ENCODE measurements at places on chromosomes 7 and 10. TPM values are rescaled to one million over a fixed set of nuclear protein-coding genes. Genes with fewer than 3 reads are reported as not detected.
A peak's percentile ranks its signal among the peaks of the same experiment; 100 is the strongest.

SORCS3 gene
- 0.25 TPM for total RNA-seq

CDK1 gene
- 10.8 TPM for total RNA-seq

EPC1 gene
- 54.5 TPM for total RNA-seq

ACTA2 gene
- total RNA-seq = 1,162 TPM

OR2A5 gene
- total RNA-seq = not detected

GIMAP6 gene
- total RNA-seq = 21.4 TPM

- no peak overlapping the region for H3K4me3 ChIP-seq
- no peaks in the 10 kb centered on the region for H3K4me1 ChIP-seq
- no peak overlapping the region for H3K27ac ChIP-seq
- H3K36me3 ChIP-seq = no peaks in the 10 kb centered on the region
- H3K27me3 ChIP-seq = no peaks in the 10 kb centered on the region
Observed at GRCh38 chr7:93427107-93427506, 147.4 kb downstream of the CALCR start.

DNA sequence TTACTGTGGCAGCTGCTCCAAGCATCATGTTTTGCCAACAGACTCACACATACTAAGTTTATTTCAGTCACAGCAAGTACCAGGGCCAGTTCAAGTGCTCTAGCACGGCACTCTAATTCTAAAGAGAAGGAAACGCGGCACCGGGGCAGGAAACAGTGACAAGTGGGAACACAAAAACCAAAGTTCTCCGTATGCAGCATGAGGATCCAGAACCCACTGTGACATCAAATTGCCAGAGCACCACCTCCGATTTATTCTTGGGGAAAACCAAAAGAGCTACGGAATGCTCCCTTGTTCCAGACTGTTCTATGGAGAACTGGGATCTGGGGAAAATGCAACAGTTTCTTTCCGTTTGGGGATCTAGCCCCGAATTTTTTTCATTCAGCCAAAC is 448 bp upstream of the PTER start:
- H3K27ac ChIP-seq = peak overlapping the region; percentile 66
- peak overlapping the region; percentile 77 for H3K4me3 ChIP-seq
- no peaks in the 10 kb centered on the region for H3K27me3 ChIP-seq
- peaks cover 26% of the 10 kb centered on the region for H3K4me1 ChIP-seq
- DNase-seq = no peak

GRCh38 chr10:86443069-86443468 is 76.5 kb upstream of the GRID1 start:
- no peak overlapping the region for H3K27ac ChIP-seq
- H3K36me3 ChIP-seq = peaks cover 26% of the 10 kb centered on the region
- no peaks in the 10 kb centered on the region for H3K27me3 ChIP-seq
- H3K4me1 ChIP-seq = no peaks in the 10 kb centered on the region

- peaks cover 5% of the 10 kb centered on the region for H3K4me1 ChIP-seq
- no peaks in the 10 kb centered on the region for H3K36me3 ChIP-seq
- no peaks in the 10 kb centered on the region for H3K27me3 ChIP-seq
- no peak overlapping the region for H3K4me3 ChIP-seq
Observed at GRCh38 chr7:112572669-112573301, 92.0 kb downstream of the LSMEM1 start.

DNA sequence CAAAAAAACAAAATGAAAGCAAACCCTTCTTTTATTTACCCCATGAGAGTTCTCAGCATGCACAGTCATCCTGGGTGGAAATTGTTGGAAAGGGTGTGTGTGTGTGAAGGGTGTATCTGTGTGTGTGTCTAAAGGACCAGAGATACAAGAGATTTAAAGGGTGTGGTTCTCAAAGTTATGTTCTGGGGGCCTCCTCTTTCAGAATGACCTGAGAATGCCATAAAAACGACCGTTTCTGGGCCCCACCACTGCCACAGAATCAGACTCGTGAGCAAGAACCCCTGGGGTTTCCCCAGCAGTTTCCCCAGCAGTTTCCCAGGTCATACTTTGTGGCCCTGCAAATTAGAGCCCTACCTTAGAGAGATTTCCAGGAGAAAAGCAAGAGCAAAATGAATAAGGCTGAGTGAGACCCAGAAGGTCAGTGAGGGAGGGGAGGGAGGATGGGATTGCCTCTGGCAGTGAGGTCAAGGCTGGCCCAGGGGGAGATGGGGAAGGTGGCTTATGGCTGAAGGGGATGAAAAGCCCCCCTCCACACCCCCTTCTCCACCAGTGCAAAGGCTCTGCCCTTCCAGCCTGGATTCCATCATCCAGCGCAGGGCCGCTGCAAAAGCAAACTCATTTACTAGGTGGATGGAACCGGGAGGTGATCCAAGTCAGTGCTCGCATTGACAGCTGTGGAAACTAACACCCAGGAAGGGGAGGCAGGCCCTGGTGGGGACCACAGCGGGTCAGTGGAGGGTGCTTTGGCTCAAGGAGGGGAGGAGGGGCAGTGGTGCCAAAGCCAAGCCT is 10.2 kb downstream of the PYROXD2 start:
- DNase-seq = no peak
- no peak overlapping the region for H3K4me3 ChIP-seq
- H3K27me3 ChIP-seq = no peaks in the 10 kb centered on the region
- peaks cover 23% of the 10 kb centered on the region for H3K4me1 ChIP-seq
- peak overlapping the region; percentile 63 for H3K27ac ChIP-seq
- no peaks in the 10 kb centered on the region for H3K36me3 ChIP-seq

DNA sequence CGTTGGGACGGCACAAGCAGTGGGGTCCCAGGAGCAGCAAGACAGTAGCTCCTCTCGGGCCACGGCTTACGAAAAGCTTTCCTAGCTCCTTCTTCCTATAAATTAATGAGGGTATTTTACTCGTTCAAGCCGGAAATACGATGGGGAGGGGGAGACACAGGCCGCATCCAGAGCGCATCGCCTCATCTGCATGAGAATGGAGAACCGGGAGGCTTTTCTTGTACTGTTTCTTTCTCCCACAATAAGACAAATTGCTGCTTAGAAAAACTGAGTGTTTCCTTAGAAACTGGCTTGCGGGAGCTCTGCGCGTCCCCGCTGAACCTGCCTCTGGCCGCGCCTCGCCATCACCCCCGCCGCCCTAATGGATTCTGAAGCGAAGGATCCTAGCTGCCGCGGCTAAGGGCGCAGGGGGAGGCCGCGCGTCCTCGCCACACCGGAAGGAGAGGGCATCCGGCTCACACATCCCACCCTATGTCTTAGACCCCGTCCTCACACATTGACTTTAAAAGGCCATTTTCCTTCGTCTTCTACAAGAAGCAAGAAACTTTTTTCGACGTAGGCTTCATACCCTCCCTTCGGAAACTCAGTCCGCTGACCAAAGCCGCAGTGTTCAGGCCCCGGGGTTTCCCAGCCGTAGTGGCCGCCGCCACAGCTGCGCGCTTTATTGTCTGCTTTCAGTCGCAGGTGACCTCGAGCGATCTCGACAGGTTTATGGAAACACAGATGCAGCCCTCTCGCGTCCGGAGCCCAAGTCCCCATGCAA is 8.8 kb downstream of the NXPH1 start:
- no peaks in the 10 kb centered on the region for H3K4me1 ChIP-seq
- DNase-seq = no peak
- H3K4me3 ChIP-seq = no peak overlapping the region
- peaks cover 11% of the 10 kb centered on the region for H3K27me3 ChIP-seq

DNA sequence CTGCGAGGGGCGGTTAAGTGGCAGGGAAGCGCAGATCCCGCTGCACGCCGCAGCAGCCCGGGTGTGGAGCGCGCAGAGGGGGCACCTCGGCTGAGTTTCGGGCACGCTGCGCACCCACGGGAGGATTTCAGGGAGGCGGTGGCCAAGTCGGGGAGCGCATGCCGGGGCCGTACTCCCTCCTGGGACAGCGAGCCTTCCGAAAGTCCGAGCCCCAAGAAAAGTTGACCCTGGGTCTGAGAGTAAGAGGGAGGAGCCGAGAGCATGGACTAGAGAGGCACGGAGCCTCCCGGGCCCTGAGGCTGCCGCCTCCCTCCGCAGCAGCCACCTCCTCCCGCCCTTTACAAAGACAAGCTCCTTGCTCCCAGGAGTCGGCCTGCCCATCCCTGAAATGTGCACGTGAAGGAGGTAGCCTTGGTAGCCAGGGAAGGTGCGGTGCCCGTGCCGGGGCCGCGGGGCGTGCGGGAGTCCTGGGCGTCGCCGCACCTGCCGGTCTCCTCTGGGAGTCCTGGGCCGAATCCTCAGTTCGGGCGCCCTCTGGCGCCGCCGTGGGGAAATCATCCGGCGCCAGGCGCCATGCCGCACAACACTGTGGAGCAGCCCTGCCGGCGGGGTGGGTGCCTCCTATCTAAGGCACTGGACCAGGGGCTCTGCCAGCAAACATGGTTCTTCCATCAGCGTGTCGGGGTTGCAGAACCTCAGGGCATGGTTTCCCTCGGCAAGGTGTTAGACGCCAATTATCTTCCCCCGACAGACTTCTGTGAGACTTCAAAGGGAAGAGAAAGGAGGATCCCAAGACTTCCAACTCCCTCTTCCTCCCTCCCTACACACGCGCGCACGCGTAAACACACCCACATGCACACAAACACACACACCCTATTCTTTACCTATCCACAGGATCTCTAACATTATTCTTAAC is 104.0 kb downstream of the TRIL start:
- H3K4me3 ChIP-seq = peak overlapping the region; percentile 56
- no peaks in the 10 kb centered on the region for H3K36me3 ChIP-seq
- no peak overlapping the region for H3K27ac ChIP-seq
- peaks cover 8% of the 10 kb centered on the region for H3K4me1 ChIP-seq
- H3K27me3 ChIP-seq = no peaks in the 10 kb centered on the region

DNA sequence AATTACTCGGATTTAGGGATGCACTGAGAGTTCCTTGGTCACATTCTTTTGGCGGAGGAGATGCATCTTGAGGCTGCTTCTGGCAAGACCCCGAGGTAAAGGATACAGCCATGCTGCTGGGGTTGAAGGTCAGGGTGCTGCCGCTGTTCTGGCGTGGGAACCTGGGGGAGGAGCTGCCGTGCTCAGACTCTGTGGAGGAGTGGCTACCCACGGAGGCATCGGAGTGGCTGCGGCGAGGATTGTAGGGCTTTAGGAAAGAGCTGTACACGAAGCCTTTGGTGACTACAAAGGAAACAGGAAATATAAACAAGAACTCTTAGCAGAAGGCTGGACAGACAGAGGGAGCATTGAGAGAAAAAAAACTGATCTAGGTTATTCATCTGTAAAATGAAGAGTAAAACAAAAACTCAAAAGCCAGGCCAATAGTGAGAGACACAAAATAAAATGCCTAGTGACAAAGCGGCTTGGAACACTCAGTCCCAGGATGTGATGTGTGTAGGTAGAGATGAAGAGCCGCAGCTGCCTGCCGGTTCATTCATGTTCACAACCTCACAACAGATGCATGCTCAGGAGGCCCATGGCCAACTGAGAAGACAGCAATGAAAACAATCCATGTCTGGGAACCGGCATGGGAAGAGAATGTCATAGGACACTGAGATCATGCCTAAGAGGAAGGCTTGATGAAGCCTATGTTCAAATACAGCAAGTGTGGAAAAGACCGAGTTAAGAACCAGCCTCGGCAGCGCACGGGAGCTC is 97.8 kb downstream of the ABCC2 start:
- H3K4me3 ChIP-seq = no peak overlapping the region
- H3K27me3 ChIP-seq = no peaks in the 10 kb centered on the region
- no peak for DNase-seq
- H3K27ac ChIP-seq = no peak overlapping the region
- peaks cover 92% of the 10 kb centered on the region for H3K36me3 ChIP-seq

- no peak overlapping the region for H3K4me3 ChIP-seq
- H3K36me3 ChIP-seq = no peaks in the 10 kb centered on the region
- H3K4me1 ChIP-seq = peaks cover 42% of the 10 kb centered on the region
- H3K27ac ChIP-seq = peak overlapping the region; percentile 66
- H3K27me3 ChIP-seq = no peaks in the 10 kb centered on the region
- no peak for DNase-seq
Observed at GRCh38 chr10:126062131-126063032, 166.0 kb downstream of the FANK1 start.

DNA sequence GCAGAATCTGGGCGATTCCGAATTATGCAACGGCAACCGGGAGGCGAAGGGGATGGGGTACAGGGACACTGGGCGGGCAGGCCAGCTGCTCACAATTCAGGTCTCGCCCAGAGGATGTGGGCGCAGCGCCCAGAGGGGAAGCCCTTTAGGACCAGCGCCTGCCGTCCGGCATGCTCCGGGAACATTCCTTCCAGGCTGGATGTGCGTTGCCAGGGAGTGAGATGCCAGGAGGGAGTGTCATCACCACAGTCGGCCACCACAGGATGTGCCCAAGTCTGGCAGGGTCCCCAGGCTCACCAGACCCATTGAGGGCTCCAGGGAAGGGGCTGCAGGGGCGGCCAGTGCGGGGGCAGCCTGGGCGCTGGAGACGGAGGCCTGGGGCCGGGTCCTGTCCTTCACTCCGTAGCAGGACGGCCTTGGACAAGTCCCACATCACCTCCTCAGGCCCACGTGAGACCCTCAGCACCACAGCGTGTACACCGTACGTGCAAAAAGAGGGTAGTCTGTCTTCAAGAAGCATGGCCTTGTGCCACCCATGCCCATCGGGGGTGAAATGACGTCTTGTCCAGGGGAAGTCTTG is 63.9 kb downstream of the FOXL3 start:
- H3K4me3 ChIP-seq = no peak overlapping the region
- H3K27me3 ChIP-seq = no peaks in the 10 kb centered on the region
- DNase-seq = no peak
- no peaks in the 10 kb centered on the region for H3K36me3 ChIP-seq
- H3K27ac ChIP-seq = no peak overlapping the region
